Heart right ventricle (tissue), 16 donors: ENCODE measurements at places on chromosomes 7 and 10.
A peak's percentile ranks its signal among the peaks of the same experiment; 100 is the strongest.

DNA sequence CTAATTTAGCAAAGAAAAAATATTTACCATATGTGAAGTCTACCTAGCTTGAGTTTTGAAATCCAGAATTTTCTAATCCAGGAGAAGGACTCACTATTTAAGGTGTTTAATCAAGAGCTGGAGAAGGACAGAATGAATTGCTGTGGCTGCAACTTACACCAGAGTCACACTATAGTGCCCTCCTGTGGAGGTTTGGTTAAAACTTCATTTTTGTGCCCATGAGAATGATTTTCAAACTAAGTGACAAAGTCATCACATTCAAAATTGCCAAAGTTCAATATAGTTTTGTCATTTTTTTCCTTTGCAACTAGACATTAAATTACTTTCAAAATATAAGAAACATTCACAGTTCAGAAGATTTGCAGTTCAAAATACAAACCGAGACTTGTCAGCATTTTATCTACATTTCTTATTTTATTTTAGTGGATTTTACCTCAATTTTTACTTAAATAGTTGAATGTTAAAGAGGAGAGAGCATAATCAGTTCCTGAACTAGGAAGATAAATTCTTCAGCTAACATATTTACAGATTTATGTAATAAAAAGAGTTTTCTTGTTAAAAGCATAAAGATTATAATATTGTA lies 70.7 kb downstream of the CABCOCO1 start:
- no peak for DNase-seq

DNA sequence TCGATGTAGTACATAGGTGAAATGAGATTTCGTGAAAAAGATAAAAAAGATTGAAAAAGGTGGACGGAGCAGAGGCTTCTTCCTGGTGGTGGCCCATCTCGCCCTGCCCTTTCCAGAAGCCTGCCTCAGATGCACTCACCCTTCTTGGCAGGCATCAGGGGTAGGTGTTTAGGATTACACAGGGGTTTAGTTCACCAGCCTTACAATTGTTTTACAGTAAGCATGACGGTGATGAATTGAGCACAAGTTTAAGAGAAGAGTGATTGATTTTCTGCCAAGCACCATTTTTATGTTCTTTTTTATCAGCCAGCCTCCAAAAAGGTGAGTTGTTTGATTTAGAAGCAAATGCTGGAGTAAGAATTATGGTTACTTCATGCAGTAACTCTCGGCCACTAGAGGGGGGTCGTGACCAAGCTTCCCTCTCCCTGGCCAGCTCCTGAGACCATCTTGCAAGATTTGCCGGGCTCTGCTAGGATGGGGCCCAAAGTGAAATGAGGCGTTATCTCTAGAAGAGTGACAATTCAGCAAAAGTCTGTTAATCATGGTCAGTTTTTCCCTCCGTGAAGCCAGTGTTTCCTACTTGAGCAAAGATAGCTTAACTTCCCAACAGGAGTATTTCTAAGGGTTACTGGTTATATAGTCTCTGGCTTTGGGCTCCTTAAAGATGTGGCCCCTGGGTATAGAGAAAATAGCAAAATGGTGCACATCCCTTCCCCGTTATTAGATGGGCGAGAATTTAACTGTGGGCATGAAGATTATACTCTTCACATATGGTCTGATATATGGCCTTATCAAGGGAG lies 228.8 kb downstream of the BMPER start:
- DNase-seq = peak; percentile 55

DNA sequence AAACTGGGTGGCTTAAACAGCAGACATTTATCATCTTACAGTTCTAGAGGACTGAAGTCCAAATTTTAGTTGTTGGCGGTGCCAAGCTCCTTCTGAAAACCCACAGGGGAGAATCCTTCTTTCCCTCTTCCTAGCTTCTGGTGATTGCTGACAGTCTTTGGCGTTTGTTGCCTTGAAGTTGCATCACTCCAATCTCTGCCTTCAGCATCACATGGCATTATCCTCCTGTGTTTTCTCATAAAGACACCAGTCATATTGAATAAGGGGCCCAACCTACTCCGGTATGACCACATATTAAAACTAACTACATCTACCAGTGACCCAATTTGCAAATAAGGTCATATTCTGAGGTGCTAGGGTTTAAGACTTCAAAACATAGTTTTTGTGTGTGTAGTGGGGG lies 472.1 kb upstream of the IGFBP3 start:
- no peak for DNase-seq

- DNase-seq = no peak
Observed at GRCh38 chr10:58838561-58839208, 326.0 kb downstream of the BICC1 start.

- no peak for DNase-seq
Observed at GRCh38 chr7:39086638-39087360, 109.1 kb downstream of the POU6F2 start.

DNA sequence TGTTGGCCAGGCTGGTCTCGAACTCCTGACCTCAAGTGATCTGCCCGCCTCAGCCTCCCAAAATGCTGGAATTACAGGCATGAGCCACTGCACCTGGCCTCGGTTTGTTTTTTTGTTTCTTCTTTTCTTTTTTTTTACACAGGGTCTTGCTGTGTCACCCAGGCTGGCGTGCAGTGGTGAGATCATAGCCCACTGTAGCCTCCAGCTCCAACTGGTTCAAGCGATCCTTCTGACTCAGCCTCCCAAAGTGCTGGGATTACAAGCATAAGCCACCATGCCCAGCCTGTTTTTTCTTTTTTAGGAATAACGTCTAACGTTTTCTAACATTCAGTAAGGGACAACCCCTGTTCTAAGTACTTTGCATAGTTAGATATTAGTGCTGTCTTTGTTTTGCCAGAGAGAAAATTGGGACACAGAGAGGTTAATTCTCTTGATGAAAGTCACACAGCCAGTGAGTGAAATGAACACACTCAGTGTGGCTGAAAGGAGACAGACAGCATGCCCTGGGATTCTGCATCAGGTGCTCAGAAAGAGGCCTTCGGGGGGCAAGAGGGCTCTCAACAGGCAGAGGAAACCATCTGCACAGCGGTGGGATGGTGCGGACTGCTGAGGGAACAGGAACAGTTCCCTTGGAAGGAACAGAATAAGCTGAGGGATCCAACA lies 4.3 kb downstream of the LIMK1 start:
- no peak for DNase-seq

DNA sequence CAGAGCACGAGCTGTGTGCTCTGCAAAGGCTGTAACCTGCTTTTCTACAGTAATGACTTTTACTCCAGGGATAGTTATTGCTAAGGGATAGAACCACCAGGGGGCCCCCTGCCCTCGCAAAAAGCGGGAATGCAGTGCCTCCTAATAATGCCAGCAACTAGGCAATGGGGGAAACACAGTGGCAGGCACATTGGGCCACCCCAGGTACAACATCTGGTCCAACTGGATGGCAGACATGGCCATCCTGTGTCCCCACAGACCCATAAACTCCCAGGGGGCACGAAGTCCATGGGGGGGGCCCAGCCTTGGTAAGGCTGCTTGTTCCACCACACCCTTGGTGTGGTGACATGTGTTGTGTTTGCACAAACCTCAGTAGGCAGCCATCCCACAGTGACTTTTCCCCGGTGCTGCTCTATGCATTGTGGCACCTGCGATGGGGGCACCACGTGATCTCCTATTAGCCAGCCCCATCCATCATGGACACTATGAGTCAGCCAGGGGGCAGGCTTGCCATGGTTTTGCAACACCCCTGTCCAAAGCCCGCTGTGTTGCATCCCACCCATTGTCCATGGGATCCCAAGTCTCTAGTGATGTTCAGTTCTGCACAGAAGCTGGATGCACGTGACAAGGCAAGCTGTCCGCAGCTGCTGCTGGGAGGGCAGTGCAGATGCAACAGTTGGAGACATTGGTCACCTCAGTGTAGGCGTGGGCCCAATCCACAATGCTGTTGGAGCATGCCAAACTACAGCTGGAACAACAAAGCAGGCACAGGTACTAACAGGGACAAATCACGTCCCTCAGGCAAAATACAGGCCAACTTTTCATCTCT lies 84.0 kb downstream of the ANLN start:
- peak; percentile 29 for DNase-seq

DNA sequence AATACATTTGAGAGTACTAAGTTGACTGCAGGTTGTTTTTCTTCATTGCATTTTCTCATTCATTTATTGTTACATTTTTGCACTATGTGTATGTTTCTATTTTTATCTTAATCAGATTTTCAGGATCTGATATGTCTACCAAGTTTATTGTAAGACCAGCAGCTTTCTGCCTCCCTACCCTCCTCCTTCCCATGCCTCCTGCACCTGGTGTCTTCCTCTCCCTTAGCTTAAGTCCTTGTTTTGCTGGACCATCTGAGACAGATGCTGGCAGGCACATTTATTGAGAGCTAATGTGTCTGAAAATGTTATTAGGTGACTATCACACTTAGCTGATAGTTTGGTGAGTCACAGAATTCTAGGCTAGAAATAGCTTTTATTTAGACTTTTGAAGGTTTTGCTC lies 79.6 kb downstream of the ANLN start:
- no peak for DNase-seq

DNA sequence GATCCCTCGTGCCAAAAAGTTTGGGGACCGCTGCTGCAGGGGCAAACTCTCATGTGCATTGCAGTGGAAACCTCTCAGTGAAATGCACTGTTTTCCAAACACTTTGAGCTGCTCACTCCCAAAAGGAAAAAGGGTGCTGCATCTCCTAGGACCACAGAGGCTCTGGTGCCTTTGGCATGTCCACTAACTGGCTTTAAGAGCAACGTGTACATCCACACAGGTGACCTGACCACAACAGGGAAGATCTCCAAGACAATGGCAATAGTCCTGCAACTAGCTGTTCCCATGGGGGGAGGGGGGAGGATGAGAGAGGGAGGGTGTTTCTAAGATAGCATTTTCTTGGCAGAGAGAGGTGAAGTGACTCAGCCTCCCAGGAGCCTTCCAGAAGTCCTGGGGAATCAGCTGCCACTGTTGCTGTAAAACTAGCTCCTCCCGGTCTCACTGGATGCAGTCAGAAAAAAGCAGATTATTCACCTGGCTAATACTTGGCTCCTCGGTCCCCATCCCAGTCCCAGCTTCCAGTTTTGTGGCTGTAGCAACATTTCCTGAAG lies 181.7 kb downstream of the HECW1 start:
- DNase-seq = no peak

GRCh38 chr10:81944609-81945008 lies 69.6 kb downstream of the NRG3 start:
- DNase-seq = no peak

DNA sequence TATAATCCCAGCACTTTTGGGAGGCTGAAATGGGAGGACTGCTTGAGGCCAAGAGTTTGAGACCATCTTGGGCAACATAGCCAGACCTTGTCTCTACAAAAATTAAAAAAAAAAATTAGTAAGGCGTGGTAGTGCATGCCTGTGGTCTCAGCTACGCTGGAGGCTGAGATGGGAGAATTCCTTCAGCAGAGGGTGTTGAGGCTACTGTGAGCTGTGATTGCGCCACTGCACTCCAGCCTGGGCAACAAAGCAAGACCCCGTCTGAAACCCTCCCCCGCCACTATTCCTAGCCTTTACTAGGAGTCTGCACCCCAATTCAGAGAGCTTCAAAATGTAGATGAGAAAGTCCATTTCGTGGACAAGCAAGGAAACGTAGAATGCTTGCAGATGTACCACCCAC lies 95.2 kb downstream of the PRPF18 start:
- no peak for DNase-seq
